SK-N-DZ (cell line): ENCODE measurements at places on chromosomes 2 and 18.

DNA sequence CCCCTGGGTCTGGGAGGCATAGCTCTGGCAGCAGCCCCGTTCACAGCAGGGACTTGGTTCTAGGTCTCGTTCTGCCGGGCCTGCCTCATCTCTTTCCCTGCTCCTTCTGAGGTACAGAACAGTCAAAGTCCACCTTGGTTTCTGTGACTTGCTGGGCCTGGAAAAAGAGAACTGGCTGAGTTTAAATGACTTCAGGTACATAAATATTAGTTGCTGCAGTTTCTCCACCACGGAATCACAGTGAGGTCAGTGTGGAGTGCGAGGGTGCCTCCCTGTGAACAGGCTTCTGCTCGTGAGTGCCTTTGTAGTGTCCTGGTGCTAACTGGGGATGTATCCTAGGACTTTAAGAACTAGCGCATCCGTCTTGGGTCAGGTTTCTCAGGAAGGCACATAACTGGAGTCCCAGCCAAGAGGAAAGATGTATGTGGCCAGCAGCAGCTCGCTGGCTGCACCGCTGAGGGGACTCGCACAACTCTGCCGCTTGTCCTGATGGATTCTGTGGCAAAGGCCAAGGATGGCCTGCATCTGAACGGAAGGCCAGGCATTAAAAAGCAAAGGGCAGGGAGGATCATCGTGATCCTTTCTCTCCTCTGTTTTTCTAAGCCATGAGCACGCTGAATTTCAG, 188.6 kb downstream of the SH3RF3 start:
- no peak for DNase-seq

- DNase-seq, result no peak
Measured at GRCh38 chr18:50563376-50563775, 3.5 kb downstream of the MAPK4 start.

DNA sequence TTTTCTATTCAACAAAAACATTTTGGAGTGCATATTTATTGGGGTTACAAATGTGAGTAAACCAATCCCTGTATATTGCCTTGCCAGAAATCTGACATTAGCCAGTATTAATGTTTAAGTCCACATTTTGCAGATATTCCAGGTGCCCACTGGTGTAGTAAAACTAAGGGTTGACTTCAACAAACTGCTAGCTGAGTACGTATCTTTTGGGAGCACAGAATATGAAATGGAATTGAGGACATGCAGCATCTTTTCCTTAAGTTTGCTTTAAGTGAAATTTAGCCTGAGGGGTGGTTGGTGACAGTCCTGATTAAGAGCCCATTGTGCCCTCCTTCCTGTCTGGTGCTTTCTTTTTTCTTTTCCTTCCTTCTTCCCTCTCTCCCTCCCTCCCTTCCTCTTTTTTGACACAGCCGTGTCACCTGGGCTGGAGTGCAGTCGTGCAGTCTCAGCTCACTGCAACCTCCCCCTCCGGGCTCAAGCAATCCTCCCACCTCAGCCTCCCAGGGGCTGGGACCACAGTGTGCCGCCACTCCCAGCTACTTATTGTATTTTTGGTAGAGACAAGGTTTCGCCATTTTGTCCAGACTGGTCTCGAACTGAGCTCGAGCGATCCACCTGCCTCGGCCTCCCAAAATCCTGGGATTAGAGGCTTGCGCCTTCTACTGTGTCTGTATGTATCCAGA, 1.6 kb downstream of the NUP35 start:
- DNase-seq, result no peak

DNA sequence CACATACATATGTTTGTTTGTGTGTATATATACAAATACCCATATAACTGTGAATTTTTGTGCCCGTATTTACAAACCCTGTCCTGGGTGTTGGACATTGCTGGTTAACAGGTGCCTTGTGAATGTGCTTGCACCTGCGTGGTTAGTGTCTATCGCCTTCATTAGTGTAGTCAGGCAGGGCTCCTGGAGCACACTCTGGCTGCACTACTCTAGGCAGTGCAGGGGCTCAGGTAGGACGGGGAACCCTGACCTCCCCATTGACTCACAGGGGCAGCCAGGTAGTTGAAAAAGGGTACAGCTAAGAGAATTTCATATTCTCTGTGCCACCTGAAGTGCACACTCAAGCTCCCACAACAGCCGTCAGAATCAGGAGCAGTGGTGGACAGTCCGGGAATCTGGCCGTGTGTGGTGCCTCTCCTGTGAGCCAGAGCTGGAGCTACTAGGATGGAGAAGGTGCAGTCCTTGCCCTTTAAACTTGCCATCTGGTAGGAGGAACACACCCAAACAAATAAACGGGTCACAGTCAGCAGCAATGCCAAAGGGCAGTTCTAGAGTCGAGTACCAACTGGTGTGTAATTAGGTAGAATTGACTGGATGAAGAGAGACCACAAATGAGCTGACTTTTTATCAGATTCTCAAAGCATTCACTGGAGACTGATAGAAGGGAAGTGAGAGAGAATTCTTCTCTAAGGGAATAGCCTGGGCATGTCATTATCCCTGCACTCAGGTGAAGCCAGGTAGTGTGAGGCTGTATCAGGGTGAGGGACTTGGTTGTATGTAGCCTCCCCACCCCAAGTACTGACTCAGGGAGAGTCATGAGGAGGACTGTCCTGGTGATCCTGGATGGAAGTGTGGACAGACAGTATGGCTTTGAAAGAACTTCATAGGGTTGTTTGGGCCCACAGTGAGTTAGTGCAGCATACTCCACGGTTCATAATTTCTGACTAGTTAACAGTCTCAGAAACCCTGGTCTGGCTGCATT, 44.1 kb downstream of the FARP2 start:
- DNase-seq, result no peak

- DNase-seq, result no peak
Measured at GRCh38 chr2:66134138-66134701, 300.7 kb upstream of the MEIS1 start.

GRCh38 chr2:204776781-204777559, 231.7 kb downstream of the PARD3B start:
- DNase-seq, result no peak

GRCh38 chr18:9631814-9632496, 17.6 kb upstream of the PPP4R1 start:
- no peak for DNase-seq

DNA sequence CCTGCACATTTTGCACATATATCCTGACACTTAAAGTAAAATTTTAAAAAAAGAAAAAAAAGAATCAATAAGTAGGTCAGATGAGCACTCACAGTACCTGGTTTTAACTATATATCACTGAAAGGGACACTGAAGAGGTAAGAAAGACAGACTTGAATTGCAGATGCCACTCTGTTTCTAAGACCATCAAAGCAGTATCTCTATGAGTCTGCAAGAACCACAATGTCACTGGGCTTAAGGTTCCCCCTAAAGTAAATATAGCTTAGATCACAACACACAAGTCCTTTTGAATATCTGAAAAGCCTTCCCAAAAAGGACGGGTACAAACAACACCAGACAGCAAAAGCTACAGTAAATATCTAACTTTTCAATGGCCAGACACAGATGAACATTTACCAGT, 57.6 kb downstream of the CYTIP start:
- no peak for DNase-seq

DNA sequence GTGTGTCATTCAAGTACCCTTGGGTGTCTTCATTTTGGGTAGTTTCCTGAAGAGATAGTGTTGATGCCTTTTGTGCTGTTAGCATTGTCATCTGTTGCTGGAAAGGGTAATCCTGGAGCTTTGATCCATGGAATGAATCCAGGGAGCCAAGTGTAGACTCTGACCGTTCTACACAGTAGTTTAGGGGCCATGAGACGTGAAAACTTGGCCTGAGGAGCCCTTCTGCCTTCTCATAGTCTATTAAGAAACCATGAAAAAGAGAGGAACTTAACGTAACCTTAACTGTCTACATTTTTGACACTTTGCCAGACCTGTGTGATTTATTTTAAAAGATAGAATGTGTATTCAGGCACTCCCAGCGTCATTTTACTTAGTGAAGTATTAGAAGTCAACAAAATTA, 194.0 kb downstream of the BABAM2 start:
- DNase-seq, result no peak

DNA sequence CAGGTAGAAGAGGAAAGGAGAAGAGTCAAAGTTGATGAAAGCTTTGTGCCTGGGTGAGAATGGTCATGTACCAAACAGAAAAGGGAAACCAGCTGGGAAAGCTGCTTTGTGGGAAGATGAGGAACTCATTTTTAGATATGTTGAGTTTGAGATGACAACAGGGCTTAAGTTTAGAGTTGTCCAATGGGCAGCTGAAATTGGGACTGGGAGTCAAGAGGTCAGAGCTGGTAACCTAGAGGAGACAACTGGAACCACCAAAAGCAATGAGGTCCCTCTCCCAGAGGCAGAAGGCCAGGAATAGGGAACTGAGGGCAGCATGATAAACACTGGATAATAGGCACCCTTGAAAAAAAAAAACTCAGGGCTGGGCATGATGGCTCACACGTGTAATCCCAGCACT, 48.8 kb downstream of the SLC4A1AP start:
- no peak for DNase-seq

DNA sequence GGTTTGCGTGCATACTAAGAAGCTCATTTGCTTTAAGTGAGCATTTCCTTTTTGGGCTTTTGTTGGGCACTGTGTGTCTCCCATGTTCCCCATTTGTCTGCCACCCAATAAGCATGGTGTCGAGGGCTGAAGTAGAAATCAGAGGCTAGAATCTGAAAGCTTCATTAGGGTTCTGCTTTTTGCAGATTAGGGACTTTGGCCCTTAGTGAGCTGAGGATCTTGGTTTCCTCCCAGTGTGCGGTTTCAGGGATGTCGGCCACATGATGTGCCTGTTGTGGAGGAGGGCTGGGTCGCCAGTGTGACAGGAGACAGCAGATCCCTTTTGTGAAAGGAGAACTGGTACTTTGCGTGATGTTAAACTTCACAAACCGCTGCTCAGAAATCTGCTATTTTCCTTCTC, 41.1 kb downstream of the PLEKHB2 start:
- DNase-seq, result no peak

DNA sequence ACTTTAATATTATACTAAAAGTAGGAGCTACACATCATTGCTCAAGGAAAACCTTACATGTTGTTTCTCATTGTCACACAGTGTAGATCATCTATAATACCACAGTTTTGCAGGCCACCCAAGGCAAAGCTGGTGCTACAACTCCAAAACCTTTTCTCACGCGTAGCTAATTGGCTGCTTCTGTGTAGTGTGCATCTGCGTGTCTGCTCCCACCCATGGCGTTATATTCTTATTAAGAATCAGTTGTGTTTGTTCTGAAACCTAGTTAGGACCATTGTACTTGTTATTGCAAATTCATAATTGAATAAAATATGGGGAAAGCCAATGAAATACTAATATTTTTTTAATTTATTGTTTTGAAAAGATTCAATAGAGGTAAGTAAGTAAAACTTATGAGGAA, 83.9 kb downstream of the RBM43 start:
- no peak for DNase-seq
